ENCODE measurements at places on chromosomes 11 and 22.
A peak's percentile ranks its signal among the peaks of the same experiment; 100 is the strongest.

GRCh38 chr11:44275961-44276550, 33.9 kb downstream of the ALX4 start:
- DNase-seq, result no peak

DNA sequence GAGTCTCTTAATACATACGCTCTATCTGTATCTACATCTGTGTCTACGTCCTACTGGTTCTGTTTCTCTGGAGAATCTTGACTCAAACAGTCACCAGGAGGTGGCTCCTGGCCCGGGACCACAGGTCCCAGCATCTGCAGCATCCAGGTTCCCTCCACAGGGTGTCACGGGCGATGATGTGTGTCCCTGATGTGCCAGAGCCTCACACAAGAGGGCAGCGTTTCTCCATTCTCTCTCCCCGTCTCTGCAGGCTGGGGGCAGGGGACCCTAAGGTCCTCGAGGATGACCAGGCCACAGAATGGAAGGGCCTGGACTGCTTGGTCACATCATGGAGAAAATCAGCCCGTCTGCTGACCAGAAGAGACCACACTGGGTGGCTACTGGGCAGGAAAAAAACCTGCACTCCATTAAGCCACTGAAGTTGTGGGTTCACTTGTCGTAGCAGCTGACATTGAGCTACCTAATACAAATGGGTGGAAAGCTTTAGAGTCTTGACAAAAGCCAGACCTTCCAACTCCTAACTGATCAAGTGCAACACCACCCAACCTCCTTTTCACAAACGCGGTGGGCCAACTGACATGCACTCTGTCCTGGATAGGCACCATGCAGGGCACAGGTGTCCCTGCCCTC, 392.5 kb downstream of the CTTN start:
- no peak for DNase-seq

DNA sequence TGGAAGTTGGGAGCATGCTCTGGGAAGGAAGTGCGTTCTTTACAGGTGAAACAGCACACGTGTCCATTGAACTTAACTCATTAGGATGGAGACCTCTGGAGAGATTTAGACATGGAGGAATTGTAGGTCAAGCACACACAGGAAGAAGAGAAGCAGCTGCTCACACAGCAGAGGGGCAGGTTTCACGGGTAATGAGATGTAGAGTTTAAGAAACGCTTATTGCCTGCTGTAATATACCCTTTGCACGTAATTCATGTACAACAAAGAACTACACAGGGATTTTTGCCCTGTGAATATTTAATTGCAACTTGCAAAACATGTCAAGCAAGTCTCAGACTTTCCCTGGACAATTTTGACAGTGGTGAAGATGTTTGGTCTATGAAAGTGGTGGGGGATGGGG, 508.0 kb downstream of the OPCML start:
- DNase-seq, result no peak

- DNase-seq, result no peak
Observed at GRCh38 chr11:131824771-131825170, 454.4 kb downstream of the NTM start.

GRCh38 chr11:85472953-85473352, 154.2 kb downstream of the DLG2 start:
- no peak for DNase-seq

DNA sequence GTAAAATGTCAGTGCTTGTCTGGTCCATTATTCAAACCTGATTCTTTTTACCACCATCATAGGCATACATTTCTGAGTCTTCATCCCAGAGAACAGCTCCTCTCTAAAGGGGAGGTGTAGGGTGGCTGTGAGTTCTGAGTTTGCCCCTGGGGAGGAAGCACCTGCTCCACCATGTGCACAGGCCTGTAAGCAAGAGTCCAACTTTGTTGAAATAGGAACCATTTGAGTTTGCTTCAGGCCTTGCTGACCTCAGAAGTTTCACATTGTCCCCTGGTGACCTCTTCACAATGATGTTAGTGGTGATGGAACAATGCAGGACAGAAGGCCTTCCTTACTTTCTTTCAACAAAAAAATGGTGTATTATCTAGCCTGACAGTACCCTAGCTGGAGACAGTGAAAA, 54.6 kb upstream of the TOP3B start:
- DNase-seq, result no peak

DNA sequence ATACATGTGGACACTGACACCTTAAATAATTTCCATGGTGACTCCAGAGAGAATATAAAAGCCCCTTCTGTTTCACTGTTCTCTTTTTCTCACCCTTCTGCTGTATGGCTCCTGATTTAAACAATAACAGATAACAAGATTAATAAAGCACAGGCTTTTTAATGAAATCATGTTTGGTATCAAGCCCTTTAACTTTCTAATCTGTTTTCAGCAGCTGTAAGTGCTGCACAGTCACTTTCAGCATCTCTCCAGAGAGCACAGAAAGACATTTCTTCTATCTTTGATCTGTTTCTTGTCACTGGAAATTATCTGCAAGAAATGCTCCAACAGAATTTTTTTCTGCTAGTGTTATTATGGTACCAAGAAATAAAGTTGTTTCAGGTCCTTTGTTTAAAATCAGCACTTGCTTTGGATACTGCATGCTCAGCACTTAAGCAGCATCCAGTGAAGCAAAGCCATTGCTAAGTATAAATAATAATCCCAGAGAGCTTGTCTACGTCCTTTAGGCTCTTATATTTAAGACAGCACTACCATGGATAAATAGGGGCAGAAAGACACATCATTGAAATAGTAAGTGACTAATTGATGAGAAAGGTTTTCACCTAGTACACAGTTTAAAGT, 134.2 kb upstream of the CARD18 start:
- no peak for DNase-seq

DNA sequence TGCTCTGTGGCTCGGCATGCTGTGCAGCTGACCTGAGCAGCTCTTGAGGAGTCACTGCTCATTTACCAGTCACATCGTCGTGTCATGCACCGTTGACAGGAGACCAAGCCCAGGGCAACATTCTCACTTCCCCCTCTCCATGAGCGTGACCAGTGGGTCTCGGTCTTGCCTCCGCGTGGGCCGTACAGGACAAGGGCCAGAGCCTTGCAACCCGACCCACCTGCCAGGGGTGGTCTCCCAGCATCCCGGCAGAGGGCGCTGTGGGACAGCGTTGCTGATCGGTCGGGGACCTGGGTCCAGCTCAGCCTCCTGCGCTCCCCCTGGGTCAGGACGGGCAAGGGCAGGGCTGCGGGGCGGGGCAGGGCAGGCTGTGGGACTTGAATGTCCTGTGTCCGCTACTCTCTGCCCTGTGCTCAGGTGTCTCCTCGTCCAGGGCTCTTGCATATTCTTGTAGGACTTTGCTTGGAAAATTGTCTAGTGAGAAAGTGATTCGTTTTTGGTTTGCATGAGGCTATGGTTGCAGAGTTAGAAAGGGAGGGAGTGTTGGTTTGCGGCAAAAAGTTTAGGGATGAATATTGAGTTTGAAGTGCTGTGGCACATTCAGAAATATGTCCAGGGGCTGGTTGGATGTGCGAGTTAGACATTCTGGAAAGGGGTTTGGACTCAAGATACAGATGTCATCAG, 16.2 kb downstream of the EIF4G2 start:
- DNase-seq, result peak; percentile 53

GRCh38 chr11:108435066-108435465, 32.3 kb downstream of the C11orf65 start:
- DNase-seq, result no peak

- DNase-seq, result no peak
Observed at GRCh38 chr11:110582728-110583432, 129.4 kb downstream of the ARHGAP20 start.

GRCh38 chr11:74721479-74721835, 9.8 kb downstream of the CHRDL2 start:
- DNase-seq, result no peak

GRCh38 chr11:61958590-61958989, 8.4 kb downstream of the BEST1 start:
- no peak for DNase-seq
